HCT116 (cell line): ENCODE measurements at places on chromosomes 5 and 9. TPM values are rescaled to one million over a fixed set of nuclear protein-coding genes. Genes with fewer than 3 reads are reported as not detected.

- H3K4me3 ChIP-seq: no peak overlapping the region
- no peaks in the 10 kb centered on the region for H3K4me1 ChIP-seq
- no peaks in the 10 kb centered on the region for H3K27me3 ChIP-seq
- peak; percentile 4 for DNase-seq
- no peak overlapping the region for H3K27ac ChIP-seq
Measured at GRCh38 chr5:164504141-164504772, 998.8 kb downstream of the MAT2B start.

- no peaks in the 10 kb centered on the region for H3K4me1 ChIP-seq
- H3K27me3 ChIP-seq: no peaks in the 10 kb centered on the region
- no peak overlapping the region for H3K27ac ChIP-seq
- peaks cover 61% of the 10 kb centered on the region for H3K36me3 ChIP-seq
- no peak for DNase-seq
Measured at GRCh38 chr5:150377964-150378694, 20.6 kb downstream of the TCOF1 start.

The MEGF10 gene
- total RNA-seq: 0.02 TPM

DNA sequence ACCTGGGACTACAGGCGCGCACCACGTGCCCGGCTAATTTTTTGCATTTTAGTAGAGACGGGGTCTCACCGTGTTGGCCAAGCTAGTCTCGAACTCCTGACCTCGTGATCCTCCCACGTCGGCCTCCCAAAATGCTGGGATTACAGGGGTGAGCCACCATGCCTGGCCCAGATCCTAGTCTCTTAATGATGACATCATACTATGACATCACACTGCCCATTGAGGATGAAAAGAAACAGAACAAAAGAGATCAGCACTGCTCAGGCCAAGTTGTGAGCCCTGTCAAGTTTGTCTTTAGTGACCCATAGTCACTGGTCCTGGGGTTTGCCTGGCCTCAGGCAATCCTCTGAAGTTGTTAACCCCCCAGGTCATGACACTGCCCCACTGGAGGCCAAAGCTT, 21.3 kb downstream of the ADRA1B start:
- no peaks in the 10 kb centered on the region for H3K36me3 ChIP-seq
- DNase-seq: no peak
- no peaks in the 10 kb centered on the region for H3K4me1 ChIP-seq

The DMRT2 gene
- total RNA-seq: 0.17 TPM

- no peak overlapping the region for H3K4me3 ChIP-seq
- H3K27ac ChIP-seq: no peak overlapping the region
- no peak for DNase-seq
- H3K27me3 ChIP-seq: no peaks in the 10 kb centered on the region
Measured at GRCh38 chr9:105500108-105500766, 52.4 kb downstream of the FSD1L start.

GRCh38 chr5:6543830-6544560, 88.8 kb downstream of the NSUN2 start:
- no peaks in the 10 kb centered on the region for H3K4me1 ChIP-seq
- DNase-seq: no peak
- peaks cover 8% of the 10 kb centered on the region for H3K27me3 ChIP-seq
- H3K36me3 ChIP-seq: no peaks in the 10 kb centered on the region

DNA sequence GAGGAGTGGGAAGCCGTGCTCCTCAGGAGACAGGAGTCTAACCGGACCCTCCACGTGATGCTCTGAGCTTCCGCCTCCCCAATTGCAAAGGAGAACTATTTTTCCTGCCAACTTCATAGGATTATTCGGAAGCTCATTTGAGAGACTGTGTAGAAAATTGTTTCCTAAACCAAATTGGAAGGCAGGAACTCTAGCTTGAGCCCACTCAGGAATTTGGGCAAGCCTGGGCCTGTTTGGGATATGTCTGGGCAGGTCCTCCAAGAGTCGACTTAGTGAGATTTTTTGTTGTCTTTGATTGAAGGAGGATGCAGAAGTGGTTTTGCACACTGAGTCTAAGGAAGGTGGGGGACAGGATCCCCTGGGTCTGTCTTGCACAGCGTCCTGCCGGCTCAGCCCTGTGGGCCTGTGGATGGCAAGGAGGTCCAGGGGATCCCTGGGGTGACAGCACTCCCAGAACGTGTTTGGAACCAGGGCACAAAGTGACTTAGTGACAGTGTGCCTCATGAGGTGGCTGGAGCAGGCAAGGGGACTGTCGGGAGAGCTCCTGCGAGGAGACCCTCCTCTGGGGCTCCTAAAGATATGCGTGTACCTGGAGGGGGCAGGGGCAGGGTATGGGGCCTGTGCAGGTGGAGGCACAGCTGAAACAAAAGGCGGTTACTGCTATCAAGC, 283.3 kb downstream of the NSG2 start:
- no peaks in the 10 kb centered on the region for H3K36me3 ChIP-seq
- H3K4me3 ChIP-seq: no peak overlapping the region
- peaks cover 23% of the 10 kb centered on the region for H3K4me1 ChIP-seq
- H3K27ac ChIP-seq: peak overlapping the region; percentile 24; the same call in 1 of the 2 replicates

- H3K27me3 ChIP-seq: no peaks in the 10 kb centered on the region
- H3K36me3 ChIP-seq: no peaks in the 10 kb centered on the region
- no peaks in the 10 kb centered on the region for H3K4me1 ChIP-seq
- no peak for DNase-seq
- no peak overlapping the region for H3K4me3 ChIP-seq
- H3K27ac ChIP-seq: no peak overlapping the region
Measured at GRCh38 chr9:129866394-129867135, 31.3 kb downstream of the USP20 start.

DNA sequence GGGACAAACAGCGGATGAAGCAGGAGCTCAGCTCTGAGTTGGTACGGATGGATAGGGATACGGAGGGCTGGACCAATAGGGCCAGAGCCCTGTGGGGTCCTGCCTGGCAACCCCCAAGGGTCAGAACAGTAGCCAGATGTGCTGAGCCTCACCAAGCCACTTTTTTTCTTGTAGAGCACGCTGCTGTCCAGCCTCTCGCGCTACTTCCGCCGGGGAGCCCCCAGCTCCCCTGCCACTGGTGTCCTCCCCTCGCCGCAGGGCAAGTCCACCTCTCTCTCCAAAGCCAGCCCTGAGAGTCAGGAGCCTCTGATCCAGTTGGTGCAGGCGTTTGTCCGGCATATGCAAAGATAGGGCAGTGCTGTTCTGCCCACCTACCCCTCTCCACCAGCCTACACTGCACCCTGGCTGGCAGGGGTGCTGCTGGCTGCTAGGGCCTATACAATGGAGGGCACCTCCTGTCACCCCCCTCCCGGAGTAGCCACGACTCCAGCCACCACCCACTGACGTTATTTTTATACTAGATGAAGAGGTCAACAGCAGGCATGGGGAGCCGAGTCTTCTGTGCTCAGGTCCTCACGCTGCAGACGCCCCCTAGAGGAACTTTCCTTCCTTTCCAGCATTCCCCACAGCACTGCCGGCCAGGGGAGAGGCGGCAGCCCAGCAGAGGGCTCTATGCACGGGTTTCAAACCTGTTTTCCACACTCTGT, 21.6 kb downstream of the SH3GLB2 start:
- no peak overlapping the region for H3K4me3 ChIP-seq
- peak; percentile 44 for DNase-seq
- H3K4me1 ChIP-seq: no peaks in the 10 kb centered on the region
- no peaks in the 10 kb centered on the region for H3K27me3 ChIP-seq
- H3K36me3 ChIP-seq: peaks cover 19% of the 10 kb centered on the region

DNA sequence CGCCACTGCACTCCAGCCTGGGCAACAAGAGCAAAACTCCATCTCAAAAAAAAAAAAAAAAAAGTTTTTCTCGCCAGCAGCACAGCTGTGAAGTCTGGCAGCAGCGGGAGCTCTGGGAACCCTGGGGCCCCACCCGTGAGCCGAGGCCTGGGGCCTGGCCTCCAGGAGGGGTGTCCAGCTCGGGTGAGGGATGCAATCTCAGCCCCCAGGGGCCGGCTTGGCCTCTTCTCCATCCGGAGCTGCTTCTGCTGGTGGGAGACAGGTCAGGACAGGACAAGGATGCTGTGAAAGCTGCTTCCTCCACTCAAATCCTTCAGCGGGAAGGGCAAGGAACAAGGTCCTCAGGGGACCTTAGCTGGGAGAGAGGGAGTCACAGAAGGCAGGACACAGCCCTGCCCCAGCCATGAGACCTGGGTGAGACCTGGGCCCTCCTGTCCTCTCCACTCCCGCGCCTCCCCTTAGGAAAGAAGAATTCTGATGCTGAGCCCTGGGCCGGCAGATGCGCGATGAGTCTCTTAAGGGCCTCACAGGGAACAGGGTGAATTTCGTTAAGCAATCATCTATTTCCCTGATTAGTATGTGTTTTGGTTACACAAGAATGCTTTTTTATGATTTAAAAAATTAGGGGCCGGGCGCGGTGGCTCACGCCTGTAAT, 30.6 kb downstream of the PLPP7 start:
- no peak overlapping the region for H3K27ac ChIP-seq
- no peaks in the 10 kb centered on the region for H3K36me3 ChIP-seq
- no peak for DNase-seq
- no peaks in the 10 kb centered on the region for H3K4me1 ChIP-seq
